Cardiac ventricle fibroblast (primary cell): ENCODE measurements at places on chromosomes 3 and 15. TPM values are rescaled to one million over a fixed set of nuclear protein-coding genes. Genes with fewer than 3 reads are reported as not detected.

KCNAB1 gene
- not detected in 2 replicates for total RNA-seq

PROS1 gene
- total RNA-seq = 119 and 142 TPM in 2 replicates

FBXO22 gene
- 16.1 and 25.3 TPM in 2 replicates for total RNA-seq

SIDT1 gene
- not detected in 2 replicates for total RNA-seq

MYRIP gene
- 0.12 and 0.34 TPM in 2 replicates for total RNA-seq

ADIPOQ gene
- total RNA-seq = 0.88 and 1.5 TPM in 2 replicates

IMPG2 gene
- 0.20 and 0.37 TPM in 2 replicates for total RNA-seq

UBAP1L gene
- 0.39 and 0.75 TPM in 2 replicates for total RNA-seq

NRROS gene
- total RNA-seq = 0.59 and 1.5 TPM in 2 replicates

FBXW12 gene
- not detected in 2 replicates for total RNA-seq

XPC gene
- total RNA-seq = 38.2 and 43.6 TPM in 2 replicates

HCLS1 gene
- total RNA-seq = 1.7 and 3.5 TPM in 2 replicates

OXTR gene
- total RNA-seq = 0.15 and 3.2 TPM in 2 replicates

CCR3 gene
- not detected in 2 replicates for total RNA-seq

PLA2G4E gene
- not detected in 2 replicates for total RNA-seq

P2RY14 gene
- not detected in 2 replicates for total RNA-seq

TLR9 gene
- total RNA-seq = not detected in 2 replicates

NANOGP8 gene
- total RNA-seq = not detected in 2 replicates

MEX3B gene
- 3.0 and 3.4 TPM in 2 replicates for total RNA-seq

LIPH gene
- 1.9 and 2.3 TPM in 2 replicates for total RNA-seq

EPHB1 gene
- total RNA-seq = 0.06 and 0.15 TPM in 2 replicates

CLRN1 gene
- total RNA-seq = not detected in 2 replicates

ZNF619 gene
- 2.5 and 5.8 TPM in 2 replicates for total RNA-seq

NOX5 gene
- 0.10 and 0.87 TPM in 2 replicates for total RNA-seq

GABRG3 gene
- total RNA-seq = not detected in 2 replicates

PLA1A gene
- not detected in 2 replicates for total RNA-seq

KNL1 gene
- total RNA-seq = 1.1 and 1.2 TPM in 2 replicates

MEIS2 gene
- total RNA-seq = 58.5 and 76.8 TPM in 2 replicates

ASB14 gene
- not detected in 2 replicates for total RNA-seq

OR5H14 gene
- not detected in 2 replicates for total RNA-seq

CD86 gene
- total RNA-seq = not detected in 2 replicates

CHRNA3 gene
- total RNA-seq = not detected in 2 replicates

TPRG1 gene
- total RNA-seq = 0.44 and 0.93 TPM in 2 replicates

DAZL gene
- total RNA-seq = 0.10 and 1.4 TPM in 2 replicates

GOLGA6L7 gene
- not detected in 2 replicates for total RNA-seq

CNBP gene
- total RNA-seq = 208 and 256 TPM in 2 replicates

P2RY1 gene
- 2.1 and 2.6 TPM in 2 replicates for total RNA-seq

MUC20 gene
- 0.69 and 3.7 TPM in 2 replicates for total RNA-seq

EPHA3 gene
- total RNA-seq = 7.6 and 9.4 TPM in 2 replicates
